ENCODE measurements at places on chromosomes 13 and 19.

DNA sequence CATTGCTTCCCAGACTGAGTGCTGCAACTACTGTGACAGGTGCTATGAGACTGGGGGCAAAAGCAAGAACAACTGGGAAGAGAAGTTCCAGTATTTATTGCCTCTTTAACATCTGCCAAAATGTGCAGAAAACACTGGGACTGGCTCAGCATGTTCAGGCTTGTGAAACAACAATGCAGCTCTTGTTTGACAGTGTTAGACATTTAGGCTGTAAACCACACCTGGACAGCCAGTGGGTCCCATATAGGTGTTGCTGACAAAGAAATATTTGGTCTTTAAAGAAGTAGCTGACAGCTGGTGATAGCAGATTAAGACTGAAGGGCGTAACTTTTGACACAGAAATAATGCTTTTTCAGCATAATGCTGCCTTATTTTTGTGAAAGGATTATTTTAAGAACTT lies 88.1 kb downstream of the STOML3 start:
- DNase-seq = no peak

- no peak for DNase-seq
Observed at GRCh38 chr13:76991432-76991795, 467 bp upstream of the CLN5 start.

DNA sequence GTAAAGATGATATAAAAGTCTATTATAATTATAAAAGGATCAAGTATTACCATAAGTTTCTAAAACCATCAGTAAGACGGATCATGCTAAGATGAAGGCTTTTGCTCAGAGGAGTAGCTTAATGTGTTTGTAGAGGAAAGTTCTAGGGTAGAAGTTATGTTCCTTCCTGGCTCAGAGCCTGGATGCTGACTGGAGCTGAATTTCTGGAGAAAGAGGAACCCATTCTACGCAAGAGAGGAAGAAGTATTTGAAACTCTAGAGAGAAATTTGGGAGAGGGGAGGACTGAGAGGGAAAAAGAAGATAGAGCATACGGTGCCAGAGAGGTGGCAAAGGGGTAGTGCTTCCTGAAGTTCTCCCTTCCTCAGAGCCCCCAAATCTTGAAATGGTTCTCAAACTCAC lies 51.4 kb upstream of the SGCG start:
- DNase-seq = no peak

DNA sequence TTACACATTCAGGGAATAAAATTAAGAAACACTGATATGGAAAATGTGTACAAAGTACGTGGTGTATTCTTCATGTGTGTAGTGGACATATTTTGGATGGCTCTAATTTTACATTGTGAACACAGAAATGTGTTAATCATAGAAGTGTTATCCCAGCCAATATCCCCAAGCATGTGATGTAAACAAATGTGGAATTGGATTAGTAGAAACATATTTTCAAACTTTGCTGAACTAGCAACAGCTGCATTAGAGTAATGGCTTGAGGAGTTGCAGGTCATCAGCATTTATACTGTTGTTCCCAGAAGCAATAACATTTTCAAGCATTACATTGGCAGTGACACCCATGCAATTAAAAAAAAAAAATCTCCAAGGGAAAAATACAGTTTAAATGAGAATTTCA lies 600.6 kb downstream of the SLITRK1 start:
- no peak for DNase-seq

GRCh38 chr19:30406220-30407067 lies 34.3 kb downstream of the ZNF536 start:
- no peak for DNase-seq

- no peak for DNase-seq
Observed at GRCh38 chr13:21137696-21138095, 38.7 kb downstream of the SKA3 start.

DNA sequence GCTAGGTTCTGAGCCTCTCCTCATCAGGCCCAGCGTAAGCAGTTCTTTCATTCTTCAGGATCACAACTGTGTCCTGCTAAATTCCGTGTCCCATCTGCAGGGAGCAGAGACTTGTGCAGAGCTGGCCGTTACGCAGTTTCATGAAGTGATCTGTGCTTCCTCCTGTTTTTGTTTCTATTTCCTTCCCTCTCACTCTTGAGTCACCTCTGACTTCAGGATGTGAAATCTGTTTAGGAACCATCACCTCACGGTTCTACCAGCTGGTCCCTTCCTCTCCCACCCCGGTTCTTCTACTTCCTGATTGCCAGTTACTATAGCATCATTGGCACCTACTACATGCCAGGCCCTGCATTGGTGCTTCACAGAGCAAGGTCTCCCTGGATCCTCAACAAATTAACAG lies 8.5 kb downstream of the MAU2 start:
- peak; percentile 20 for DNase-seq

GRCh38 chr13:99566125-99567083 lies 65.1 kb downstream of the TM9SF2 start:
- DNase-seq = no peak

- DNase-seq = no peak
Observed at GRCh38 chr13:75482820-75483079, 781 bp upstream of the TBC1D4 start.

- peak; percentile 77 for DNase-seq
Observed at GRCh38 chr19:45059258-45059965, 16.9 kb downstream of the ZNF296 start.
